ENCODE measurements at places on chromosomes 5 and 9.

- no peak for DNase-seq
Measured at GRCh38 chr5:150243590-150243989, 46.0 kb downstream of the CAMK2A start.

DNA sequence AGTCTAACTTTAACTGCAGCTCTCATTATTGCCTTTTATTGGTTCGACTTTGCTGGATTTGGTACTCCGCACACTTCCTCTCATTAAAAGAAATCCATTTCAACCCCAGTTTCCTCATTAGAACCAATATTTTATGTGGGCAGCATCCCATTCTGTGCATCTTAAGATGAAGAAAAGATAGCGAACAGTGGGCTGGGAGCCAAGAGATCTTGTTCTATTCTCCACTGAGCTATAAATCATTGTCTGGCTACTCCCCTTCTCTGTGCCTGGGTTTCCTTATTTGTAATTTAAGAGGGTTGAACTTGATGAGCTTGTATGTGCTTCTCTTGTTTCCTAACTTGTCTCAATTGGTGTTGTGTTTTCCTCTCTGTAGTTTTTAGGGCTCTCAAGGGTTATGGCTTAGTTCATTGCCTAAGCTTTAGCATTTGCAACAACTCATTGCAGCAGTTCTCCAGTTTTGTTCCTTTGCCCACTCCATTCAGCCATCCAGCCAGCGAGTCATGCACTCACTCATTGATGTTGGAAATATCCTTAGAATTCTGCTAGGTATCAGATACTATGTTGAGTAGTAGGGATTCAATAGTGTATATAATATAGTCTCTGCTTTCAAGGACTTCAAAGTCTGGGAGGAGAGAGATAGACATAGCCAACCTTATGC lies 273.3 kb upstream of the TNC start:
- no peak for DNase-seq

- no peak for DNase-seq
Measured at GRCh38 chr5:69293882-69294281, 38.7 kb downstream of the CCDC125 start.

- DNase-seq = peak; percentile 61
Measured at GRCh38 chr5:19987612-19988361, at the start of gene CDH18. Gene CDH18 (minus strand): TSS chr5:19988200. CDS start chr5:19838986, 149,214 bp downstream.

GRCh38 chr5:35313291-35313690 lies 83.0 kb upstream of the PRLR start:
- no peak for DNase-seq

DNA sequence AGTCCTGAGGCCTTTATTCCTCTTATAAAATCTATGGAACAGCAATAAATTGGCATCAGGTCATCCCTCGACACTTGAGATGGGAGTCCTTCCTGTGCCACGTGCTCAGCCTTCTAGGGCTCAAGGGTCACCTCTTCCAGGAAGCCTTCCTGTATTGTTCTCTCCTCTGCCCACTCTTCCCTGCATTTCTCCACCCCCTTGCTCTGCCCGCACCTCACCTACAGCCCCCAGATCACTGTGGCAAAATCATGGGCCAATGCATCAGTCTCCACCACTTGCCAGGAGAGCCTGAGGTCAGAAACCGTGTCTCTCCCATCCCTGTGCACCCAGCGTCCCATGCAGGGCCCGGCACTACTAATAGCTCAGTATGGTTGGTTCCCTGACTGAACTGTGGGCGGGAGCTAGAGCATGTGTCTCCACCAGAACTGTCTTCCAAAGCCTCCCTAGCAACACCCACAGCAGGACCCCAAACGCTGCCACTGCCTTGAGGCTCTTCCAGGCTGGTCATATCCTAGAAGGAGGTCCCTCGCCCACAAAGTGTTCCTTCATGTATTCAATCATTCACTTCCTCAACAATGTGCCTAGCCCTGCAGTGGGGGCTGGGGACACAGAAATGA lies 13.5 kb downstream of the DUSP1 start:
- no peak for DNase-seq

- DNase-seq = no peak
Measured at GRCh38 chr5:145531038-145531734, 304.0 kb downstream of the PRELID2 start.

DNA sequence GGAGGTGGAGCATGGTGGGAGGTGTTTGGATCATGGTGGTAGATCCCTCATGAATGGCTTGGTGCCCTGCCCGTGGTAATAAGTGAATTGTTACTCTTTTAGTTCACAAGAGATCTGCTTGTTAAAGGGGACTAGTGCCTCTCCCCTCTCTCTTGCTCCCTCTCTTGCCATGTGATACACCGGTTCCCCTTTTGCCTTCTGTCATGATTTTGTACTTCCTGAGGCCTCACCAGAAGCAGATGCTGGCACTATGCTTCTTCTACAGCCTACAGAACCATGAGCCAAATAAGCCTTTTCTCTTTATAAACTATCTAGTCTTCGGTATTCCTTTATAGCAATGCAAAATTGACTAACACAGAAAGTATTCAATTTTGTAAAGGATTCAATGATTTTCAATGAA lies 817.1 kb downstream of the TLR4 start:
- no peak for DNase-seq

DNA sequence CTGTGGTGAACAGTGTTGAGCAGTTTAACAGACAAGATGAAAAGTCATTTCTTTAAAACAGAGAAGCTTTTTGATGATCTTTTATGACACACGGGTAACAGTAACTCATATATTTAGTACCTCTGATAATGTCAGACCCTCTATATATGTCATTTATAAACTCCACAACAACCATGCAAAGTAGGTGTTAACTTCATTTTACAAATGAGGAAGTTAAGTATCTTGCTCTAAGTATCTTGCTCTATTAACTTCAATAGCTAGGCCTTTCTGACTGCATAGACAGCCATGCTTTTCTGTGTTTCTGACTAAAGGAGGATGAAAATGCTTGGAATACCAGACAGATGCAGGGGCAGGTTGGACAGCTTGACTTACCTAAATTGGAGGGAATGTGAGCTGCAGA lies 1.8 kb downstream of the NUDT2 start:
- no peak for DNase-seq

- DNase-seq = no peak
Measured at GRCh38 chr9:107348836-107349235, 65.8 kb downstream of the RAD23B start.

DNA sequence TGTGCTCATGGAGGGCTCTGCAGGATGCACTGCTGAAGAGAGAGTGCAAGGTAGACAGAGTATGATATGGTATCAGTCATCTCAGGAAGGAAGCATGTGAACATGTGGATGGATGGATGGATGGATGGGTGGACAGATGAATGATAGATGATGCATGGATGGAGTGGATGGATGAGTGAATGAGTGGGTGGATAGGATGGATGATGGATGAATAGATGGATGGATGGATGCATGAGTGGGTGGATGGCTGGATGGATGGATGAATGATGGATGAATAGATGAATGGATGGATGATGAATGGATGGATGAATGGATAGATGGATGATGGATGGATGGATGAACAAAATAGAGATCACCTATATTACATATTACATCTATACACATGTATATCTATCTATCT lies 341.3 kb downstream of the DRD1 start:
- no peak for DNase-seq

GRCh38 chr5:134656690-134657089 lies 8.1 kb downstream of the SEC24A start:
- no peak for DNase-seq

DNA sequence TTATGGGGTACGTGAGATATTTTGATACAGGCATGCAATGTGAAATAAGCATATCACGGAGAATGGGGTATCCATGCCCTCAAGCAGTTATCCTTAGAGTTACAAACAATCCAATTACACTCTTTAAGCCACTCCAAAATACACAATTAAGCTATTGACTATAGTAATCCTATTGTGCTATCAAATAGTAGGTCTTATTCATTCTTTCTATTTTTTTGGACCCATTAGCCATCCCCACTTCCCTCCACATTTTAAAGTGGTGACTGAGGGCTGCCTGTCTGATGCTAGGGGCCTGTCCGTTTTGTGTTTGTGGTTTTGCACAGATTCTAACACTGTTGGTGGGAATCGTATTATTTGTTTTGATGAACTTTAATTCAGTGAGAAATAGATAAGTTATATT lies 129.7 kb upstream of the DHFR start:
- no peak for DNase-seq

DNA sequence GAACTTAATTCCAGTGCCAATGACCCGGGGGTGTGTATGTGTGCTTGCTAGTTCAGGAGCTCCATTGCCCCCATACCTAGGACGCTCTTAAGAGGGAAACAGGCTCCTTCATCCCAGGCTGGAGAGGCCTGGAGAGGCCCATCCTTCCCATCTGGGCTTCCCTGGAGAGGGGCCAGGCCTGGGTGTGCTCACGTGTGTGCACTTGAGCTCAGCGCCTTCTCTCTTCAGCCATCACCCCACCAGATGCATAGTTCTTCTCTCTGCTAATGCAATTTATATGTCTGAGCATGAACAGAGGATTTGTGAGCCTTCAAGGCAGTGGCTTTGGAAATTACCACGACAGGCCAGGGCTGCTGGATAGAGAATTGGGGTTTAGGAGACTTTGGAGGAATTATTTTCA lies 48.6 kb upstream of the SHB start:
- DNase-seq = no peak

GRCh38 chr9:19373527-19373926 lies 6.5 kb downstream of the RPS6 start:
- DNase-seq = no peak

DNA sequence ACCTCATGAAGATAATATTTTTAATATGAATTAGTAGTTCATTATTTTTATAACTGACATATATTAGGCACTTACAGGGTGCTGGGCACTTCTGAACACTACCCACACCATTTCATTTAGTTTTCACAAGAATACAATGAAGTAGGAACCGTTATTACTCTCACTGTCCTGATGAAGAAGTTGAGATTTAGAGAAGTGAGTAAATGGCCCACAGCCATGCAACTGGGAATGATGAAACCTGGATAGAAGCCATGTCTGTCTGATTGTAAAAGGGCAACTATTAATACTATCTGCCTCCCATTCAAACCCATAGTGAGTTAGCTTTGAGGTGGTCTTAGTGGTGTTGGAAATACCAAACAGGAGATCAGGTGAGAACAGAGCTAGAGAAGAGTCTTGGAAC lies 29.6 kb upstream of the OTULINL start:
- DNase-seq = no peak

DNA sequence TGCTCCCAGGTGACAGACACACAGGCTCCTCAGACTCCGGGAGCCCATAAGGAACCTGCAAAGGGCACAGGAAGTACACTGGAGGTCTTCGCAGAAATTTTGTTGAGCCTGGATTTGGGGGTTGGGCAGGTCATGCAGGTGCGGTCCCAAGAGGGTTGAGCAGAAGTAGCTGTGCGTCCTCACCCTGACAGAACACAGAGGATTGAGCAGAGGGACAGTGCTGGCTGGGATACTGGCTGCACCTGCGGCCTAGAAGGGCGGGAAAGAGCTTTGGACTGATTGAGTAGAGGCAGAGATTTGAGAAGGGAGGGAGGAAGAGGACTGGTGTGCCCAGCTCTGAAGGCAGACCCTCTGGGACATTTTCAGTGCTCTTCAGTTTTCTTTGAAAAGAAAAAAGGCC lies 65.4 kb downstream of the PTPDC1 start:
- DNase-seq = no peak

DNA sequence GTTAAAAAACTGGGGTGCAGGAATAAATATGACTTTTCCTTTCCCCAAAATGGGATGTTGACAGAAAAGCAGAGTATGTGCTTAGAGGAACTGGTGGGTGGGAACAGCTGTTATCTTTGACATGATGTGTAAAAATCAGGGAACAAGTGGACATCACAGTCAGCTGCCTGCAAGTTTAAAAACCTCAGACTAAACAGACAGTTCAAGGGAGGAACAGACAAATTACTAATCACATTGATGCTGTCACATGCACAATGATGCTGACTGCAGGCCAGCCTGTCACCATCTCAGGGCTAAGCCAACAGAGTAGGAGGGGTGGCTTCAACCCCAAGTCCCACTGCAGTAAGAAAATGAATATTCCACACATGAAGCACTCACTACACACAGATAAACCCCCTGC lies 38.2 kb upstream of the UBAP2 start:
- DNase-seq = no peak

- DNase-seq = no peak
Measured at GRCh38 chr5:122844910-122845228, 544 bp upstream of the SNX24 start.

- no peak for DNase-seq
Measured at GRCh38 chr5:68382640-68383039, 167.1 kb downstream of the PIK3R1 start.

GRCh38 chr5:140312067-140312790 lies 9.3 kb upstream of the PFDN1 start:
- DNase-seq = no peak

DNA sequence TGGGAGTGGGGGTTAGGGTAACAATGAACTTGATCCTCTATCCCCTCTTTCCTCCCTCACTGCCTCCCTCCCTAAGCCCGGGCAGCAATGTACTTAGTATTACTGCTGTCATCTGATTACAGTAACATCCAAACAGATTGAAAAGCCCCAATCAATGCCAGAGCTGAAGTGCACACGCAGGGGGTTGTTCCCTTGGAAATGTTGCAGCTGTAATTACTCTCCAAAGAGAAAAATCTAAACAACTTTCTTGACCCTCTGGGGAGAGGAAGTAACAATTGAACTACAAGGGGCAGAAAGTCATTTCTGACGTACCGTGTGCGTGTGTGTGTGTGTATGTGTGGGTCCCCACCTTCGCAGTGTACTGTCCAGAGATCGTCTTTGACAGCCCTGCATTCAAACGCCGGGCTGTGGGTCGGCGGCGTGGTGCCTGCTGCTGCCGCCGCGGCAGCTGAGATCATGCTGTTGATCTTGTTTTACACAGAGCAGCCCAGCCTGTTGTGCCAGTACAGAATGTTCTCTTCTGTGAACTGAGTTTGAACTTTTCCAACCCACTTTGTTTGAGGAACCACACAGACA lies 66.0 kb upstream of the KLF9 start:
- peak; percentile 70 for DNase-seq

- peak; percentile 22 for DNase-seq
Measured at GRCh38 chr9:134307674-134308638, 18.3 kb upstream of the RXRA start.

GRCh38 chr9:23779220-23779619 lies 46.8 kb downstream of the ELAVL2 start:
- peak; percentile 40 for DNase-seq

- no peak for DNase-seq
Measured at GRCh38 chr9:86322973-86323644, 31.1 kb downstream of the TUT7 start.

- no peak for DNase-seq
Measured at GRCh38 chr5:146331423-146331822, 7.2 kb upstream of the POU4F3 start.

GRCh38 chr5:175098301-175098700 lies 345.7 kb downstream of the DRD1 start:
- DNase-seq = no peak

DNA sequence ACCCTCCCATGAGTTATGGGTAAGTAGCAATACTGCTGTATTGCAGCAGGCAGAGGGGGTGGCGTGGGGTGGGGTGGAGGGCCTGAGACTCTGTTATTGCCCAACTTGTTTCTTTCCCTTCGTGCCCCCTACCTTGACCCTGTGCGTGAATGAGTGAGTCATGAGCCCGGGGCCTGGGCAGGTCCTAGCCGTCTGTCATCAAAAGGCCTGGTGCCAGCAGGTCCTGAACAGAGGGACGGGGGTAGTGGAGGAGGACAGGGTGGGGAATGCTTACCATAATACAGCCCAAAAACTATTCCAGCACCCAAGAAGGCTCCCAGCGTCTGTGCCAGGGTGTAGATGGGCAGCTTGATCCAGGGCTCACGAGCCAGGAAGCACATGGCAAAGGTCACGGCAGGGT lies 4.3 kb downstream of the AQP3 start:
- no peak for DNase-seq

- peak; percentile 46 for DNase-seq
Measured at GRCh38 chr5:54719384-54720283, 202.1 kb downstream of the SNX18 start.

- no peak for DNase-seq
Measured at GRCh38 chr5:87850843-87851242, 417.8 kb downstream of the TMEM161B start.
